Midbrain (tissue), 1 donor: ENCODE measurements at places on chromosomes 12 and 14.

- DNase-seq: no peak
Observed at GRCh38 chr12:93148412-93148811, 219.3 kb upstream of the EEA1 start.

- peak; percentile 44 for DNase-seq
Observed at GRCh38 chr14:61894452-61895077, 132.3 kb downstream of the SNAPC1 start.

DNA sequence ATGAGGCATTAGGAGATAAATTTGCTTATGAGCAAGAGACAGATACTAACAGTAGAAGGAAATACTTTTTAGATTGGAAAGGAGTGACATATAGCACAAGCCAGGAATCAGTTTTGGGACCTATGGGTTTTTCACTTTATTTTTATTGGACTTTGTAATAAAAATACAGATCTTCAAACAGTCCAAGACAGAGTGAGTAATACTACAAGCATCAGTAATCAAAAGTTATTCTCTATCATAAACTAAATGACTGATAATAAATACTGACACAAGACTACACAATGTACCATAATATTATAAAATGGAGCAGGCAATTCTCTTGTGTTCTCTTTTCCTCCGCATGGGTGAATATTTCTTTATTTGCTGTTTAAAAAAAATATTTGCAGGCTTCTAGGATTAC lies 85.8 kb downstream of the DERA start:
- no peak for DNase-seq

- DNase-seq: no peak
Observed at GRCh38 chr12:16174282-16174681, 103.2 kb downstream of the SLC15A5 start.

DNA sequence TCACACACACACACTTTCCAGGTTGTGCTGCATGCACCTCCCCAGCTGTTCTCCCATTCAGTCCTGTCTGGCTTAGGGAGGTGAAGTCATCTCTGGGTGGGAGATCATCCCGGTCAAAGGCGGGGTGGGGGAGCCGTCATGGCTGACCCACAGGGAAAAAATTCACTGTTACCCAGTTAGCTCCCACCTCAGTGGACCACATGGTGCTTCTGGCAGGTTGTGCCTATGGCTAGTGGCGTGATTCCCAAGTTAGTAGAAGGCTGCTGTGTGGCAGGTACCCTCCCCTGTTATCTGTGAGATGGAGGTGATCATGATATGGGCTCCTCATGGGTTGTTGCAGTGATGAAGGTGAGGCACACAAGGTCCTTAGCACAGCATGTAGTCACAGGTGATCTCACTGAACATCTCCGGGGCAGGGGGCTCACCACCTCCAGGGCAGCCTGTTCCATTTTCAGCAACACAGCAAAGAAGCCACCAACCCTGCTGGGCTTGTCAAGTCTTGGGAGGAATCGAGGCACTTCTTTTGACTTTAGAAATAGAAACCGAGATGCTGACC lies 154.9 kb upstream of the CCND2 start:
- no peak for DNase-seq

DNA sequence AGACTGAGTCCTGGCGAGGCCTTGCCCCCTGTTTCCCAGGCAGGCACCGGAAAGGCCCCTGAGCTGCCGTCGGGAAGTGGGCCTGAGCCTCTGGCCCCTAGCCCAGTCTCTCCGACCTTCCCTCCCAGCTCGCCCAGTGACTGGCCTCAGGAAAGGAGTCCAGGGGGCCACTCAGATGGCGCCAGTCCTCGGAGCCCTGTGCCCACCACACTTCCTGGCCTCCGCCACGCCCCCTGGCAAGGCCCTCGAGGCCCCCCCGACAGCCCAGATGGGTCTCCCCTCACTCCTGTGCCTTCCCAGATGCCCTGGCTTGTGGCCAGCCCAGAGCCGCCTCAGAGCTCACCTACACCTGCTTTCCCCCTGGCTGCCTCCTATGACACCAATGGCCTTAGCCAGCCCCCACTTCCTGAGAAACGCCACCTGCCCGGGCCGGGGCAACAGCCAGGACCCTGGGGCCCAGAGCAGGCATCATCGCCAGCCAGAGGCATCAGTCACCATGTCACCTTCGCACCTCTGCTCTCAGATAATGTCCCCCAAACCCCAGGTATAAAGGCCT lies 10.9 kb downstream of the TNS2 start:
- DNase-seq: no peak

- no peak for DNase-seq
Observed at GRCh38 chr14:77000340-77001270, 27.9 kb downstream of the IRF2BPL start.

GRCh38 chr14:77990337-77990736 lies 179.8 kb upstream of the NRXN3 start:
- no peak for DNase-seq

- DNase-seq: no peak
Observed at GRCh38 chr12:92732716-92733115, 29.9 kb downstream of the PLEKHG7 start.

DNA sequence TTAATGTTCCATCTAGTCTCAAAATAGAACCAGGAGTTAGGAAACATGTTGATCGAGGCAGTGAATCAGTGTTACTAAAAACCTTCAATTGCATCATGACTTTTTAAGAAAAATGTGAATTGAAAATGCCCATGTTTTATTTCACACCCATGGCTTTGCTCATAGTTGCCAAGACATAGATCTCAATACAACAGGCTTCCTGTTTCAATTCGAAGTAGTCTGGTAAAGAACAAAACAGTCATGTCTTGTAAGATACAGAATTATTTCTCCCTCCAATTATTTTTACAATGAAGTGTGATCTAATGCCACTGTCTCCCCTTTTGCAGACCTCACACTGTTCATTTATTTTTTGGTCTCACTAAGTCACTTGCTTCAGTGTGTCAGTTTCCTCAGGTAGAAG lies 44.6 kb upstream of the FAR2 start:
- no peak for DNase-seq

DNA sequence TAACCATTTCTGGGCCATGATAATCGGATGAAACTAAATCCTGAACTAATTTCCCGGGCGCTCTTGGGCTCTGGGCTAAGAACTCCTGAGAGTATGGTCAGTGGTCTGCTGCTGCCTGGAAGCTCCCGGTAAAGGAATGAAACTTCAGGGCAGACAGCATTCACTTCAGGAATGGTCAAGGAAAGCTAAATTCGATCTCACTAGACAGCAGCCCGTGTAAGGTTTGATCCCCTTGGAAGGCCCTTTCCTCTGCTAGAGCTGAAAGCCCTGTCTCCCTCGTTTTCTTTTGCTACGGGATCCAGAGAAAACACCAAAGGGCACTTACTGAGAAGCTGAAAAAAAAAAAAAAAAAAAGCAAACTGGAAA lies 680 bp downstream of the ASB8 start:
- DNase-seq: no peak

GRCh38 chr12:75995691-75996090 lies 35.9 kb downstream of the PHLDA1 start:
- DNase-seq: no peak

- DNase-seq: no peak
Observed at GRCh38 chr14:97198813-97199212, 401.6 kb downstream of the VRK1 start.

- DNase-seq: no peak
Observed at GRCh38 chr12:111074559-111074958, 154.2 kb upstream of the MYL2 start.

GRCh38 chr14:20632448-20632830 lies 9.1 kb downstream of the OR6S1 start:
- DNase-seq: no peak

DNA sequence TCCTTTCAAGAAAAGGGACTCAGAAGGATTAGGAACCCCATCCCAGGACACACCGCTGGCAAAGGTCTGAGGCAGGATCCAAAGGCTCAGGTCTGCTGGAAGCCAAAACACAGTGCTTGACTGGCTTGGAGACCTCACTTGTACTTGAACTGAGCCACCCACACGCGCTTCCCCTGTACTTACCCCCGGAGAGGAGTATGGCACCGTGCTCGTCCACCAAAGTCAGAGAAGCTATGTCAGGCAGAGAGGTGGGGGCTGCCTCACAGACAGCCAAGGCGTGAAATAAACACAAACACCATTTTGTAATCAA lies 11.1 kb upstream of the SELPLG start:
- DNase-seq: no peak

- DNase-seq: peak; percentile 20
Observed at GRCh38 chr12:6430124-6430989, 14.4 kb upstream of the CD27 start.
